Melanocyte of skin (primary cell): ENCODE measurements at places on chromosomes 2 and 18. TPM values are rescaled to one million over a fixed set of nuclear protein-coding genes. Genes with fewer than 3 reads are reported as not detected.

Gene CYP26B1
- under 0.01 TPM in 1 of 2 replicates, not detected in the other for total RNA-seq

Gene REG3G
- total RNA-seq = not detected in 2 replicates

Gene IL36RN
- not detected in 2 replicates for total RNA-seq

Gene ADCY3
- 38.3 and 42.9 TPM in 2 replicates for total RNA-seq

Gene KIDINS220
- total RNA-seq = 64.6 and 72.3 TPM in 2 replicates

Gene TEKT4
- total RNA-seq = not detected in 2 replicates

Gene CLEC4F
- total RNA-seq = not detected in 2 replicates
